ENCODE measurements at places on chromosomes 16 and 17.

GRCh38 chr17:83144421-83145357 lies 65.3 kb downstream of the METRNL start:
- DNase-seq, result no peak

- no peak for DNase-seq
These were observed 191.8 kb downstream of the PARN start for GRCh38 chr16:14438256-14438655.

- no peak for DNase-seq
These were observed 469.6 kb upstream of the HSBP1 start for GRCh38 chr16:83338138-83338537.

- DNase-seq, result no peak
These were observed 63.1 kb downstream of the SPAG9 start for GRCh38 chr17:51057534-51057933.

- DNase-seq, result peak; percentile 75
These were observed at the start of gene KCTD11 for GRCh38 chr17:7351665-7352502. KCTD11 (plus strand) TSS chr17:7352162.

DNA sequence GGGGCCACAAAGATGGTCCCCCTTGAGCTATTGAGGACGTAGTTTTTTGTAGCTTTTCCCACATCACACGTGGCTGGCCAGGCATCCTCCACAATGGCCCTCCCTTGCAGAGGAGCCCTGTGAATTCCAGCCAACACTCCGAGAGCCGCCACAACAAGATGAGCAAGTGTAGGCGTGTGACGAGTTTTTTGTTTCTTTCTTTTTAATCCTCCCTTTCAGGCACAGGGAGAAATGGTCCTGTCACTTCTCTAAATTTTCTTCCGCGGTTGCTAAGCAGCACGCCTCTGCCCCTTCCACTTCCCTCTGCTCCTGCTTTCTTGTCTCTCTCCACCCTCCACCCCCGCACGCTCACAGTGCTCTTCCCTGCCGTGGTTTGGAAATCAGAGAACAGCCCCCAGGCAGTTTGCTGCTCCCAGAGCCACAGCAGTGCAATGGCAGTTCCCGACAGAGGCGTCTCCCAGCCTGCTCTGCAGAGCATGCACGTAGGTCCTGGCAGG lies 68.0 kb upstream of the MRTFB start:
- peak; percentile 28 for DNase-seq

DNA sequence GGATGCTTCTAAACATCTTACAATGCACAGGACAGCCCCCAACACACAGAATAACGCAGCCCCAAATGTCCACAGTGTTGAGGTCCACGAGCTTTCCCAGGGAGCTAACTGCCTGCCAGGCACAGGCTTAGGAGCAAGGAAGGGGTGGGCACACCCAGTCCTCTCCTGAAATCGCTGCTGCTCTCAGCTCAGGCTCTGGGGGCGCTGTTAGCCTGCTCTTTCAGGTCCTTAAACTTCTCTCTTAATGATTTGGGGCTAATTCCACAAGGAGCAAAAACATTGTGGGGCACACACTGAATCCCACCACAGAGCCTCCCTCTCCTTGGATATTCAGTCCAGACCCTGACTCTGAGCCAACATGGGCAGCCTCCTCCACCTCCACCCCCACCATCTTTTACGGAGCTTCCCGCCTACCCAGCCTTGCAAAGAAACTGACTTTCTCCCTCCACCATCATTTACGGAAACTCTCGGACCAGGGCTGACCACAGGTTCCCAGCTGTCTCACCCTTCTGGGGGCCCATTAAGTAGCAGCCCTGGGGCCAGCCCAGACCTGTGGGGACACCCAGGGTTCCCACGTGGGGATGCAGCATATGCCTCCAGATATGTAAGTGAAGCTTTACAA lies 1.1 kb downstream of the CD300H start:
- peak; percentile 4 for DNase-seq

DNA sequence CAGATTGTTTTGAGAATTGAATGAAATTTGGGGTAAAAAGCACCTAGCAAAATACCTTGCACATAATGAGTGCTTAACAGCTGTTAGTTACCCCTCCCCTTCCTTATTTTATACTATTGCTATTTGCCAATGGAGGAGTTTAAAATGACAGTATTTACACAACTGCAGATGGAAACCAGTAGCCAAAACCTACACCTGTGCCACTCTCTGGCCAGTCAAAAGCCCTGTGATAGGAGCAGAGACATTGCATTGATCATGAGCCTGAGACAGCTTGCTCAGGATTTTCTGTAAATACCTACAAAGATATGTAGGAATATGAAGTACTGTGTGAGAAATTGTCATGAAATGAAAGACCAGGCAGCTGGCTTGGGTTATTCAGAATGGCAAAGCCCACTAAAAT lies 115.3 kb upstream of the HLF start:
- no peak for DNase-seq

- DNase-seq, result peak; percentile 5
These were observed 14.4 kb downstream of the ZNF232 start for GRCh38 chr17:5097101-5097834.

GRCh38 chr17:82062076-82062983 lies 3.3 kb downstream of the DUS1L start:
- DNase-seq, result no peak

GRCh38 chr17:30780343-30780742 lies 44.1 kb downstream of the CRLF3 start:
- DNase-seq, result no peak

DNA sequence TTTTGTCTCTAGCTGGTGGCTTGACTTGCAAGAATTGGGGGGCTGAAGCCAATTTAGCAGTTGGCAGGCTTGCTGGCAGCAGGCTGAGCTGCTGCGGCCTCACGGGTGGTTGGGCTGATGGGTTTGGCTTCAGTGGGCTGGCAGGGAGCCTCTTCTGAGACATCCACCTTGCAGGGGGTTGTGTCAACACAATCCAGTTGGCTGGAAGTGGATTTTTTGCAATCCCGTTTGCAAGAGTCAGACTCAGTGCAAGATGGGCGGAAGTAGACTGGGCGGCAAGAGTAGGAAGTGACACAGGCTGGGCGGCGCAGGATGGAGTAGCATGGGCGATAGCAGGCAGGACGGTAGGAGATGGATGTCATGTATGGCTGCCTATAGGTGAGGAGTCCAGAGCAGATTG lies 1.5 kb downstream of the KRTAP16-1 start:
- no peak for DNase-seq

- no peak for DNase-seq
These were observed 61.0 kb downstream of the ABHD15 start for GRCh38 chr17:29505836-29506235.

- DNase-seq, result no peak
These were observed 208.3 kb upstream of the WSCD1 start for GRCh38 chr17:5861854-5862253.

DNA sequence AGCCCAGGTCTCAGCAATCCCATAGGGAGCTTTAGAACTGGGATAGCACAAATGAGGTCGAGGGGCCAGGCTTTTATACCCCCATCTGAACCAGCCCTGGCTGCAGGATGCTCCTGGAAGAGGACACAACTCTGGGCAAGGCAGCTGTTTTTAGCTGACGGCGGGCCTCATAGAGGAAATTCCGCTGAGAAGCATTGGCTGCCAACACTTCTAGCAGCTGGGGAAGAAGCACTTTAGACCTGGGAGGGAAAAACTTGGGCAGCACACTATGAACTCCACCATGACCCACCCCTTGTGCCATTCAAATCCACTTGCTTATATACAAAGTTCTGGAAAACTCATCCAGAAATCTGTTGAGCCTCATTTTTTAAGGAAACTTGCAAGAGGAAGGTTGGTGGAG lies 5.0 kb downstream of the CCL11 start:
- DNase-seq, result no peak

DNA sequence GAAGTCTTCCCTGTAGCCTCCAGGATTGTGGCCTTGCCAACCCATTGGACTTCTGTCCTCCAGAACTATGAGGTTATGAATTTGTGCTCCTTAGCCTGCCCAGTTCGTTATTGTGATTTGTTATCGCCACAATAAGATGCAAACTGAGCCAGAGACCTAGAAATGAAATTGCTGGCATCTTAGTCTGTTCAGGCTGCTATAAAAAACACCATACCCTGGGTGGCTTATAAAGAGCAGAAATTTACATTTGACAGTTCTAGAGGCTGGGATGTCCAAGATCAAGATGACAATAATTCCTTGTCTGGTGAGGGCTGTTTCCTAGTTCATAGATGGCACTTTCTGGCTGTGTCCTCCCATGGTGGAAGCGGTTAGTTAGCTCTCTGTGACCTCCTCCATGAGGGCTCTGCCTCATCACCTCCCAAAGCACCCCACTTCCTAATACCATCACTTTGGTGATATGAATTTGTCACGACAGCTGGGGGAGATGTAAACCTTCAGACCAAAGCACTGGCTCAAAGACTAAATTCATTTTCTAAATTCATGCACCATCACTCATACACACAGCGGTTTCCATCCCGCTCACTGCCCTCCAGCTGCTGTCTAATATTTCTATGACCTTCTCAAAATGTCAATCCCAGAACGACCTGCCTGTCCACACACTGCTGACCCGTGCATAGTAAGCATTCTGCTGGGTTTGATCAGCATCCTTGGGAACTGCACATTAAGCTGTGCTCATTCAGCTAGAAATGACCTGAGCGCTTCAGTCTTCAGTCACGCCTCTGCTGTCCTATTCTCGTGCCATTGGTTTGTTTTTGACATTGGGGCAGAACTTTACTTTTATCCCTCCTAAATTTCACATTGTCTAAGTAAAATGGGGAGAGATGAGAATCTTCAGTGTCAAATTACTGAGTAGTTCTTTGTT lies 36.6 kb downstream of the GINS3 start:
- no peak for DNase-seq

- DNase-seq, result peak; percentile 0
These were observed 53.0 kb upstream of the YPEL2 start for GRCh38 chr17:59278406-59278805.

- no peak for DNase-seq
These were observed 2.3 kb upstream of the MAZ start for GRCh38 chr16:29804020-29804419.

DNA sequence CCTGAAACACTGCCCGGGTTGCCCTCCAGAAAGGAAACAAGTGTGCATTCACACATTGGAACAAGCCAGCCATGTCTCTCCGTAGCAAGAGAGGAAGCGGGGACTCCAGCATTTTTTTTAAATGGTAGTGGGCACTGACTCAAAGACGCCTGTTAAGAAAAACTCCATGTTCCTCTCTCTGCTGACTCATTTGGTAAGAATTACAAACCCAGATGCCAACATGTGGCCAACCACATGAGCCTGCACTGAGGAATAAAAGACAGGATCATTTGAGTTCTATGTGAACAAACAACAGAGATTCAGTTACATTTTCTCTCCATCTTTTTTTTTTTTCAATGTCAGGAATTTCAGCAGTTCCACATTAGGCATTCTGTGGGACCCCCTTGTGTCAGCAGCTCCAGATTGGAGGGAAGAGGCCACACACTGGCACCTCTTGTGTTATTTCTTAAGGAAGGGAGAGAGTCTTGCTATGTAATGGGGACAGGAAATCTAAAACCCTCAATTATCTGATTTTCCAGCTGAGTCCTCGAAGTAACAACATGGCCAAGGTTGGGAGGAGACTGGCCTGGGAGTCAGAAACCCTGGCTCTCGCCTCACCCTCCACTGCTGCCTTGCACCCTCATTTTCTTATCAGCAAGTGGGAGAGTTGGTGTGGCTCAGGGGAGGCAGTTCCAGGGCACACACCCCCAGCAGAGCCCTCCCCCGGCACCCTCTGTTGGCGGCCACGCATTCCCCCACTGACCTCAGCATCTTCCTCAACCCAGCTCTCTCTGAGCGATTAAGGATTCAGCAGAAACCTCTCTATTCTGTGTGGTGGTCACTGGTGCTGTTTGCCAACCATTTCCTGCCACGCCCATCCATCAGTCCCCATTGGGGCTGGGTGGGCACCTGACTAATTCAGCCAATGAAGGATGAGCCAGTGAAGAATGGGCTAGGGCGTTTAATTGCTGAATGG lies 173.0 kb downstream of the FOXL1 start:
- no peak for DNase-seq

DNA sequence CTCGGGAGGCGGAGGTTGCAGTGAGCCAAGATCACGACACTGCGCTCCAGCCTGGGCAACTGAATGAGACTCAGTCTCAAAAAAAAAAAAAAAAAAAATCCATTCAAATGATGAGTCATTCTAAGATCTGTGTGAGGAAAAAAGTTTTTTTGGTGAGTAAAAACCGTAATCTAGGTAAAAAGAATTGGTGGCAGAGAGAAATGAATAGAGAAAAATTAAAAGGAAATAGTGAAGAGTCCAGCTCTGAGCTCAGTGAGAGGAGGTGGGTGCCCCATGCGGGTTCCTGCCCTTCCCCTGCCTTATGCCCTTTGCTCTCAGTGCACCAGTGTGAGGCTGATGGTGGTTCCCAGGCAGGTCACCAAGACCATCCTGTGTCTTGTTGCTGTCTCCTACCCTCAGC lies 20.9 kb downstream of the GAN start:
- DNase-seq, result no peak

DNA sequence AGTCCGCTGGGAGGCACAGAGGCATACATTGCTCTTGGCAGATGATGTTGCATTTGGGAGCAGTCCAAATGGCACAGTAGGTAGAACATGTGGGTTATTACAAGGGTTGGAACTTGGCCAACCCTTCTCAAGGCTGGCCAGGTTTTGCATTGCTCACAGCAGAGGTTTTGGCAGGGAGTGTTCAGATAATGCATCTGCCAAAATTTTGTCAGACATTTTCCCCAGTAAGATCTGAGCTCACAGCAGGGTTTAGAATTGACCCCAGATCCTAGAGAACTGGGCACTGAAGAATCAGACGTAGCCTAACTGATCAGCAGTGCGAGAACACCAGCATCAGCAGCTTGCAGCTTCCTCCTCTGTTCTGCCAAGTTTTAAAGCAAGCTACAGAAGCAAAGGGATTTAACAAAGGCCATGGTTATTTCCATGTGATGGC lies 468.8 kb upstream of the KIF2B start:
- peak; percentile 13 for DNase-seq

DNA sequence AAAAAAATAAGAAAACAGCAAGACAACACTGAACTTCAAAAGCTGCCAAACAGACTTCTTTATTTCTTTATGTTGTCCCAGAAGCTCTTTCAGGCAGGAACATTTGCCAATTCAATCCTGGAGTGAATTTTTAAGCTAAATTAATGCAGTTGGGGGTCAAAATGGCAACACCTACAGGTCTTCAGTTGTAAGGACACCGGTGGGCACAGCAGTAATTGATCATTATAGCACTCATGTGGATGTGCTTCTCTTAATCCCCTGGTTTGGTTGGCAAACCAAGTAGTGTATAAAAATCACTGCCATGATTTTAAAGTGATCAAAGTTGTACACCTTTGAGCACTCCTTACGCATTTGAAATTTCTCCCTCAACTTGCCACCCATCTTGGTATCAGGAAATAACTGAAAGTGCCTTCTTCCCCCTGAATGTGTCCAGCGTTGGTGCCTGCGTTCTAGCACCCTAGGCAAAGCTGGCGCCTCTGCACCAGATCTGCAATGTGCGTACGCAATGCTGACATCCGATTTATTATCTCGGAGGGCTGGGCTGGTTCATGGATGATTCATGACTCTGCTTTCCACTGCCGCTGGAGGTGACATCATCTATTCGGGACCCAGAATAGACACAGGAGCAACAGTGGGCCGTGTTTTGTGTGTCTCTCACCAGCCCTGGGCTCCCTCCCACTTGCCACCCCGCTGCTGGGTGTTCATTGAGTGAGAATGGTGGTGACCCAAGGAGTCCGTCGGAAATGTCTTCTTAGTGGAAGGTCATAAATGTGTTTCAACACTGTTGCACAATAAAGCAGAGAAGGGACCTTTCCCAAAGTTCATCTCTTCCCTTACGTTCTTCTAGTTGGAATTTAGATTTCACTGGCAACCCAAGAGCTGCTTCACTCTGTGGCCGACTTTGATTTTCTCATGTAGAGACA lies 203.4 kb downstream of the CCDC182 start:
- DNase-seq, result no peak

All from midbrain (tissue), 1 donor.